Head of caudate nucleus (tissue), 42 donors: ENCODE measurements at places on chromosomes 7 and 10.

- DNase-seq, result no peak
Measured at GRCh38 chr10:118531105-118531852, 64.2 kb downstream of the PRLHR start.

GRCh38 chr10:3773460-3774017, 11.5 kb downstream of the KLF6 start:
- DNase-seq, result no peak

- DNase-seq, result no peak
Measured at GRCh38 chr7:110420788-110421187, 670.1 kb upstream of the LRRN3 start.

GRCh38 chr10:53664282-53665019, 891.9 kb upstream of the MBL2 start:
- no peak for DNase-seq

DNA sequence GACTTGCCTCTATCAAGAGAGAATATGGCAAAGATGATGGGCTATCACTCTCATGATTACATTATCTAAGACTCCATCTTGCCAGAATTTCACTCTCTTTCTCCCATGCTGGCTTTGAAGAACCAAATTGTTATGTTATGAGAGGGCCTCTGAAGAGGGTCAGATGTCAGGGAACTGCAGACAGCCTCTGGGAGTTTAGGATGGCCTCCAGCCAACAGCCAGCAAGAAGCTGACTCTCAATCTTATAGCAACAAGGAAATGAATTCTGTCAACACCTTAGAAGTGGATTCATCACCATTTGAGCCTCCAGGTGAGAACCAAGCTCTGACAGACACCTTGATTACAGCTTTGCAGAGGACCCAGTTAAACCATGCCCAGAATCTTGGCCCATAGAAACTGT, 33.6 kb downstream of the ZNF22 start:
- no peak for DNase-seq
